ENCODE measurements at places on chromosomes 4 and X.

- DNase-seq, result no peak
These were observed 166.9 kb downstream of the DEFB131A start for GRCh38 chr4:9611101-9611500.

GRCh38 chr4:7721984-7722551 is 217.6 kb downstream of the AFAP1 start:
- no peak for DNase-seq

GRCh38 chrX:111470681-111471403 is 40.6 kb upstream of the SERTM2 start:
- no peak for DNase-seq

GRCh38 chr4:53067125-53067802 is 205.1 kb downstream of the RASL11B start:
- no peak for DNase-seq
